Stimulated activated CD8-positive, alpha-beta memory T cell treated with anti-CD3 and anti-CD28 coated beads, Interleukin-4, amount 100 ng/mL, for 1 hour (primary cell): ENCODE measurements at places on chromosomes 7 and 10.

GRCh38 chr10:53025172-53025711 is 252.7 kb upstream of the MBL2 start:
- DNase-seq, result no peak

DNA sequence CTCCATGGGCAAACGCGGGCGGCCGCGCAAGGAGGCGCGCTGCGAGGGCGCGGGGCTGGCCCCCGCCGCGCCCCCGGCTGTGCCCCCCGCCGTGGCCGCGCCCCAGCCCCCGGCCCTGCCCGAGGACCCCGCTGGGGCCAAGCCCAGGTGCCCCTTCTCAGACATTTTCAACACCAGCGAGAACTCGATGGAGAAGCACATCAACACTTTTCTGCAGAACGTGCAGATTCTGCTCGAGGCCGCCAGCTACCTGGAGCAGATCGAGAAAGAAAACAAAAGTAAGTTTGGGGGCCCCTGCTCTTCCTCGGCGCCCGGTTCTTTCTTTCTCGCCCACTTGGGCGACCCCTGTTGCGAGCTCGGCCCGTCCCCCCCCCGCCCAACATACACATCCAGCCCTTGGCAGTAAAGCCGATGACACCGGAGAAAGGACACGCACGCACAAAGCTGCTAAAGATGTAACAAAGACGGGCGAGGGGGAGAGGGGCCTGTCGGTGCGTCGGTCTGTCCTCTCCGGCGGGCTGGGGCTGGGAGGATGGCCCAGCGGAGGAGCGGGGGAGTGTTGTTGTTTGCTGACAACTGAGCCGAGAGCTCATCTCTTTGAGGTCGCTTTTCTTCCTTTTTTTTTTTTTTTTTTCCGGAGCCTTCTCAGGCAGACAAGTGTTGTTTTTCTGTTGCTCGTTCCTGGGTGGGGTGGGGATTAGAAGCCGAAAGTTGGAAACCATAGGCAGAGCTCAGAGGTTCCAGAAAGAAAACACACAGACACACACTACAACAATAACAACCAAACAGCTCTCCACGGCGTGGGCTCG is 604 bp downstream of the MXI1 start:
- DNase-seq, result no peak

DNA sequence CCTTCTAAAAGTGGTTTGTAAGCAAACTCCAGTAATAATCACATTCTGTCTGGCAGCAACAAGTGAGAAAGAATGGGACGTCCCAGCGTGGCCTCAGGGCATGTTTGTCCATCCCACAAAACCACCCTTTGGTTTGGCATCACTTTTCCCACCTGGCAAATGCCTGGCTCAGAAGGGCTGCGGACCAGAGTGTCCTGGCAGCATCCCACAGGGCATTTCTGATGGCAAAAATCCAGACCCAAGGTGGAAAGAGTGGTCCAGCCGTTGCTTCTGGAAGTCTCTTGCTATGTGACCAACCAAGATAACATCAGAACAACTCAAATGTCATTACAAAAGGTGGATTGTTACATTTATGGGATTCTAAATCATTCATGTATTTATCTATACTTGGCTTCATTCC is 174.4 kb downstream of the CREB5 start:
- DNase-seq, result no peak

- no peak for DNase-seq
Observed at GRCh38 chr10:96858038-96858705, 26.1 kb downstream of the LCOR start.

DNA sequence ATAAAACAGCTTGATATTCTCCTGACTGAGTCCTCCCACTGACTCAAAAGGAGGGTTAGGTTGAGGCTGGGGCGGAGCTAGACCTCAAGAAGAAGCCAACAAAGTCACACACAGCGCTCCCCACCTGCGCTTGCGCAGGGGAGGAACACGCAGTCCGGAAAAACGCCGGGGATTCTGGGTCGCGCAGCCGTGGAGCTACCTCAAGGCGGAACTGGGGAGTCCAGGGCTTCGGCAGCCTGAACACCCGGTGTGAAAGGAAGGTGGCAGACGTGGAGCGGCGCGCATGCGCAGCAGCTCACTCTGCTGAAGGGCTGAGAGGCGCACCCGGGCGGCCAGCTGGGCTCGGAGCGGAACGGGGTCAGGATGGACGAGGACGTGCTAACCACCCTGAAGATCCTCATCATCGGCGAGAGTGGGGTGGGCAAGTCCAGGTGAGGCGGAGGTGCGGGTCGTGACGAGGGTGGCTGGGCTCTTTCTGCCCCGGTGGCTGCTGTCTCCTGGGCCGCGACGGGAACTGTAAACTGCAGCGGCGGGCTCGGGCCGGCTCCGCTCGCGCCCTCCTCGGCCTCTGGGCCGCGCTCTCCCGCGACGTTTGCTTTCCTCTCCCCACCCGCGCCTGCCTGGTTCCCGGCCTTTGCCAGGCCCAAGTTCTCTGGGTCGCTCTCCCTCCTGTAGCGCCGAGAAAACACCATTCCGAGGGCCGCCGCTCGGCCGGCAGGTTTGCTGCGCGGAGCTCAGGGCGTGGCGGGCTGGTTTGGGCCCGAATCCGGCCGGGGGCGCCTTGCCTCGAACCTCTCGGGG is at the start of gene RAB18:
RAB18 (plus strand) TSS at position 298 of the 801 bp plus-strand sequence; CDS start at position 364, 66 bp downstream.
- DNase-seq, result peak; percentile 94

- no peak for DNase-seq
Observed at GRCh38 chr10:33869481-33869880, 535.0 kb upstream of the NRP1 start.

DNA sequence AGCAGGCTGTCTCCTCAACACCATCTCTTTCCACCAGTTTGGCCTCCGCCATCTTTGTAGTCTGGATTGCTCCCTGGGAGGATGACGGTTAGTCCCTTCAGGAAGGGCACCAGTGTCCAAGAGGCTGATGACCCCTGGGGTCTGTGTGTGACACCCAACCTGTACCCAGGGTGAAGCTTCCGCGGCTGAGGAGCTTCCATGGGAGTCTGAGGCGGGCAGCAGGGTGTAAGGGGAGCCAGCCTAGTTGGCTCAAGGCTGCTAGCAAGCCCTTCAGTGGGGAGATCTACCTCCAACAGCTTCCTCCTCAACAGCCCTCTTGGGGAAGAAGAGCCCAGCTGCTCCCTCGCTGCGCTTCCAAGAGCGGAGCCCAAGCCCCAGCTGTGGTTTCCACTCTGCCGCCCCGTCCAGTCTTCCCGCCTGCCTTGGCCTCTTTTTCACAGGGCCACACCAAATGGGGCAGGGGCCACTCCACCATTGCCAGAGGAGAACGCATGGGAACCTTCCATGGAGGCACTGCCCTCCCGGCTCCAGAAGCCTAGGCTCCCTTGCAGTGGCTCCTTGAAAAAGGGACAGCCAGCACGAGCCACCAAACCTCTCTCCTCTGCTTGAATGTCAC is 57.4 kb downstream of the TMEM209 start:
- no peak for DNase-seq

DNA sequence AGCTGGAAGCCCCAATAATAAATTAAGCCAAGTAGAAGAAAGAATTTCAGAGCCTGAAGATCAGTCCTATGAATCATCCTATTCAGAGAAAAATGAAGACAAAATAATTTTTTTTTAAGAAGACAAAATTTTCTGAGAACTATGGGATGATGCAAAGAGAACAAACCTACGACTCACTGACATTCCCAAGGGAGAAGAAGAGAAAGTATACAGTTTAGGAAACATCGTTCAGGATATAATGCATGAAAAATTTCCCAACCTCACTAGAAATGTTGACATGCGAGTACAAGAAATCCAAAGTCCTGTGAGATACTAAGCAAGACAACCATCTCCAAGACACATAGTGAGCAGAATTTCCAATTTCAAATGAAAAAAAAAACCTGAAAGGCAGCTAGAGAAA is 150.5 kb downstream of the THSD7A start:
- no peak for DNase-seq

GRCh38 chr7:9149499-9150082 is 716.2 kb downstream of the NXPH1 start:
- DNase-seq, result no peak

DNA sequence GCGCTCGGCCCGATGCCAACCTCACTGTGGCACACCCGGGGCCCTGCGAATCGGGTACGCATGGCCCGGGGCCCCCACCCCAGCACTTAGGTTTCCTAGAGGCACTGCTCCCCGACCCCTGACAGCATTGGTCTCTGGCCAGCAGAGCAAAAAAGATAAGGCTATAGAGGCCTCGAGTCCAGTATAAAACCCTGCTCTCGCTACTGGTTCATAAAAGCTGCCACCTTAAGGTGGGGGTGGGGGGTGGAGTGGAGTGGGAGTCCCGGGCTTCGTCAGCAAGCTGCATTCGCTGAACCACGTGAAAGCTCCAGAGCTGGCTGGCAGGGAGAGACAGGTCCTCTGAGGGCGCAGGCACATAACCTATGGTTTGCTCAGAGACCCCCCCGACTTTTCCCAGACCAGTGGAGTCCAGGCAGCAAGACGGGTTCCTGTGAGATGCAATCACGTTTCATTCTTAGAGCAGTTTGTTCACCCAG is 1.3 kb downstream of the KAZALD1 start:
- DNase-seq, result no peak

DNA sequence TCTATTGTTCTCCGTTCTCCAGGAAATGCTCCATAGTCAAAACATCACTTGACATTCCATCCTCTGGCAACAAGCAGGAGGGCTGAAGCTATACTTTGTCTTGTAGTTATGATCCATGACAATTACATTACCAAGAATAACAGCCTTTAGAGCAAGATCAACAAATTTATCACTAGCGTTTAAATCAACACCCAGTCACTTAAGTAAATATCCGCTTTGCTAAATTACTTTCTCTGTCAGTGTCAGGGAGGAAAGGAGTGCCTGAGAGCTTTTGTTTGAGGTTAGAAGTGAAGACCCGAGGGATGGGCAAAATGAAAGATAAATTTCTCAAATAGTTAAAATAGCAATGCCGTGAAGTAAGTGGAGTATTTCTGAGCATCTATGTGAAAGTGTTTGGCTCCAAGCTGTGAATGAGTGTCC is 236.1 kb upstream of the BMPER start:
- no peak for DNase-seq

- DNase-seq, result no peak
Observed at GRCh38 chr10:100485801-100486495, 23.1 kb downstream of the WNT8B start.

GRCh38 chr10:111175787-111176186 is 99.0 kb downstream of the ADRA2A start:
- DNase-seq, result no peak
